ENCODE measurements at places on chromosomes 5 and 9.

DNA sequence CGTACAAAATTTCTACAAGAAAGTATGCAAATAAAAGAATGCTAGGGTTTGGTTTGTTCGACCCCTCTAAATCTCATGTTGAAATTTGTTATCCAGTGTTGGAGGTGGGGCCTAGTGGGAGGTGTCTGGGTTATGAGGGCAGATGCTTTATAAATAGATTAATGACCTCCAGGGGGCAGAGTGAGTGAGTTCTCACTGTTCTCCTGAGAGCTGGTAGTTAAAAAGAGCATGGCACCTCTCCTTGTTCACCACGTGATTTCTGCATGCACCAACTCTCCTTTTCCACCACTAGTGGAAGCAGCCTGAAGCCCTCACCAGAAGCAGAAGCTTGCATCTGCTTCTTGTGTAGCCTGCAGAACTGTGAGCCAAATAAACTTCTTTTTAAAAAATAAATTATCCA, 50.4 kb upstream of the FAM170A start:
- DNase-seq = no peak

- DNase-seq = peak; percentile 23
Measured at GRCh38 chr9:10612641-10613398, at the start of gene PTPRD. Gene PTPRD (minus strand): TSS chr9:10613002.

DNA sequence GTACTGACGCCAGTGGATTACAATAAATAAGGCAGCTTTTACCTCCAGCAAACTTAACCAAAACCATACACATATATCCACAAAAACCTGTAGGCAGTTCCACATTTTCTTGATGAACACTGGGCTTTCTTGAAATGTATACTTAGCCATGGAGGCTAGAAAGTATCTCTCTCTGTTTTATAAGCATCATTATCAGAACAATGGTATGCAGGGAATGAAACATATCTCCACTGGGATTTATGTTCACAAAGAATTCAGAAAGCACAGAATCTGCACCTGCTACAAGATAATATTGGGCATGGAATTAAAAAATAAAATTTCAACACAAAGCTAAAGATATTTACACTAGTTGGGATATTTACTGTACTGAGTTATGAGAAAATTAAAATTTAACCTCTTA, 126.1 kb upstream of the RASA1 start:
- no peak for DNase-seq

DNA sequence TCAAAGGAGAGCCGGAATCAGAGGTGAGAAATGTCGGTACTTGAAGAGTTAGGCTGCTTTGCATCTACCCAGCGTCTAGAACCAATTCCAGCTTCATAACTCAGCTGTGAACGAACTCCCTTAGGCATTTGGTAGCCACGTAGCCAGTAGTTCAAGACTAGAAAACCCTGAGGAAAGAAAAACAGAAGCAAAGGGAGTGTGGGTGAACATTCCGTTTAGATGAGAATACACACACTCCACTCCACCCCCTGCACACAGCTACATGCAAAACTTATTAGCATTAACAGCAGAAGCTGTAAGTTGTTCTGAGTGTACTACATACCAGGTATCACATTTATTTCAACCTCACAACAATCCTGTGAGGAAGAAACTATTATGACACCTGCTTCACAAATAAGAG, 78.3 kb downstream of the SMIM23 start:
- peak; percentile 42 for DNase-seq

DNA sequence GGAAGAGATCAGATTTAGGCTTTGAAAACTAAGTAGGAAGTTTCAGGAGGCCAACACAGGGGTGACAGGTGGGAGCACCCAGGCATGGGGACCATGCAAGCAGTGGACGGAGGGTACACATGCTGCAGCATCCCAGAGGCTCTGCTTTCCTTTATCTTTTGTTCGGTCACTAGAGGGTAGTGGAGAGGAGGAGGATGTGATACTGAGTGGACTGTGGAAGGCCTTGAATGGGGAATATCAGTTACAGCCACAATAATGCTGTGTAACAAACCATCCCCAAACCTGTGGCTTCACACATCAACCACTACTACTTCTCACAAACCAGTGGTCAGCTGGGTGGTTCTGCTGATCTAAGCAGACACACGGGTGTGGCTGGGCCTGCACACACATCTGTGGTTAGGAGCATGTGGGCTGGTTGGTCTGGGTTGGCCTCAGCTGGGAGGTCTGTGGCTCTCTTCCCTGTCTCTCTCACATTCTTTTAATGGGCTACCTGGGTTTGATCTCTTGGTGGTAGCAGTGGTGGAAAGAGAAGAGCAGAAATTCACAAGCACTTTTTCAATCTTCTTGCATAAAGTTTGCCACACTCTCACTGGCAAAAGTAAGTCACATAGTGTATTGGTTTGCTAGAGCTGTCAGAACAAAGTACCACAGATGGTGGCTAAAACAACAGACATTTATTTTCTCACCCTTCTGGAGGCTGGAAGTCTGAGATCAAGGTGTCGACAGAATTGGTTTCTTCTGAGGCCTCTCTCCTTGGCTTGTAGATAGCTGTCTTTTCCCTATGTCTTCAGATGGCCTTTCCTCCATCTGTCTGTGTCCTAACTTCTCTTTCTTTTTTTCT, 238.7 kb downstream of the AGTPBP1 start:
- DNase-seq = no peak

DNA sequence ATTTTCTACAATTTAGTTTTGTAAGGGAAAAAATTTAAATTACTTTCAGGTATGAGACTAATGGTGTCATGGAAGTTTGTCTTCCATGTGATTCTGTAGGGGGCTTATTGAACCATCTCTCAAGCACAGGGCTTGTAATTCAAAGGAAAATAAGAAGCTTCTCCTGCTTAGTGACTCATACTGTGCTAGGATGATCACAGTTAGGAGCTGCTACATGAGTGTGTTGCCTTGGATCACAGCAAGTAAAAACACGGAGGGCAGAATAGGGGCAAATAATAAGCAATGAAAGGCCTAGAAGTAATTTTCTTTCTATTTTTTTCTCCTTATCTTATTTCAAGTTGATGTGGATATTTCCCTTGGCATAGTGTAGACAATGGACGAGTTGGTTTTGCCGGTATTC, 28.9 kb downstream of the TMEM167A start:
- no peak for DNase-seq

DNA sequence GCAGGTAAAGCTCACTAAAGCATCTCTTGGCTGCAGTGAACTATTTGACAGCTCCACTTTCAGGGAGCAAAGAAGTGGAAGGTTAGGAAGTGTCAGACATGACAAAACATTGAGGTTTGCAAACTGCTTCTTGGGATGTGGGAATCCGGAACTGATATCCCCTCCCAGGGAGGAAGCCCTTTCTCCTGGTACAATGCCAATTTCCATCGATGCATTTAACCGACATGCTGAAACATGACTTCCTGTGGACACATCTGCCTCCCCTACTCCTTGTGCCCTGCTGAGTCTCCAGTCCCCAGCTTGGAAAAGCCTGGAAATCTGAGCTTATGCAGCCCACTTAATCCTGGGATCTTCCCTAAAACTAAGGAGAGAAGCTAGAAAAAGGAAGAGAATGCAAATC, 323.1 kb upstream of the DAP start:
- no peak for DNase-seq

Measured in HS-5 (cell line).